ENCODE measurements at places on chromosomes 5 and 9.
A peak's percentile ranks its signal among the peaks of the same experiment; 100 is the strongest.

DNA sequence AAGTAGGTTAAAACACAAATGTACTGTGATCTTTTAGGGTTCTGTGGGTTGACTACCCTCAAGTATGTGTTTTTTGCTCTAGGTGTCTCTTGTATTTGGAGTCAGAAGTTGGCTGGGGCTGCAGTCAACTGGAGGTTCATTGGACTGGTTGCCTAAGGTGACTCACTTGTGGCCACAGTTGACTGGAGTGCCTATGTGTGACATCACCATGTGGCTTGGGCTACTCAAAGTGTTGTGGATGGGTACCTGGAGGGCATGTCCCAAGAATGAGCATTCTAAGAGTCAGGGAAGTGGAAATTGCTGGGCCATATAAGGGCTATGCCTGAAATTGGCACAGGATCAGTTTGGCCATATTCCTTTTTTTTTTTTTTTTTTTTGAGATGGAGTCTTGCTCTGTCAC is 27.4 kb downstream of the SNX30 start:
- peak; percentile 31 for DNase-seq

DNA sequence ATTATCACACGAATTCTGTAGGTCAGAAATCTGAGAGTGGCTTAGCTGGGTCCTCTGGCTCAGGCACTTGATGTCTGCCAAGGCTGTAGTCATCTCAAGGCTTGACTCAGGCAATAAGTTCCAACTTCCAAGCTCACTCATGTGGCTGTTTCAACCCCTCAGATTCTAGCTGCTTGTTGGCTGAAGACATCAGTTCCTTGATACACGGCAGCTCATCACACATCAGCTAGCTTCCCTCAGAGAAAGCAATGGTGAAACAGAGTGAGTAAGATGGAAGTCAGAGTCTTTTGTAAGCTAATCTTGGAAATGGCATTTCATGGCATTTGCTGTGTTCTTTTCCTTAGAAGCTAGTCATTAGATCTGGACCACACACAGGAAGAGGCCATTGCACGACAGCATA is 204.2 kb upstream of the PTGER4 start:
- DNase-seq: peak; percentile 46

DNA sequence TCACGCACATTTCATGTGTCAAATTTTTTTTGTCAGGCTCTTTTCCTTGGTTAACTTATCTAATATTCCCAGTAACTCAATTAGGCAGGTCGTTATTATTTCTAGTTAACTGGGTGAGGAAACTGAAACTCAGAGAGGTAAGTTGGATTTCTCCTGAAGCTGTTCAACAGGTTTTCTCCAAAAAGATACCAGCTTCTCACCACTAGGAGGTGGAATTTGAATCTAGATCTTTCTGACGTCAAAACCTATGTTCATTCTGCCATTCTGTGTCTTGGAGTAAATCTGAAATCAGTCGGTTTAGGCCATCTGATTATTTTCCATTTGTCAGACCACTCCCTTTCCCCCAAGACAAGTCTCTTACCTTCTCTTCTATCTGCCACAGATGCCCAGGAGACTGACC is 572.9 kb downstream of the ACTL7B start:
- DNase-seq: no peak

- DNase-seq: no peak
Measured at GRCh38 chr5:86749841-86750240, 132.1 kb downstream of the COX7C start.

- no peak for DNase-seq
Measured at GRCh38 chr5:72955143-72955767, 586 bp upstream of the FCHO2 start.

DNA sequence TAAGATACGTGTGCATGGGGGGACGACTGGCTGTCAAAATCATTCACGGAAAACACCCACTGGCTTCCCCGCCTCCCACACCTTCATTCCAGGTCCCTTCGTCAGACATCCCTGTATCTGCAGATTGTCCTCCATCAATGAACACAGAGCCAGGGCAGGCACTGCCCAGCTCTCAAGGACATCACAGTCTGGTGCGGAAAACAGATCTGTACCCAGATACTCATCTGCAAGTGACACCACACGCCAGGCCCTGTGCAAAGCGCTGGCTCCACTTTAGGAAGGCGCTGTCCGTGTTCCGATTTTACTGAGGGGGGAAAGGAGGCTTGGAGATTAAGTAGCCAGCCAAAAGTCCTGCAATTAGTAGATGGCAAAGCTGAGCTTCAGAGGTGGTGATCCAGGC is 72.3 kb downstream of the OLFM1 start:
- DNase-seq: no peak

DNA sequence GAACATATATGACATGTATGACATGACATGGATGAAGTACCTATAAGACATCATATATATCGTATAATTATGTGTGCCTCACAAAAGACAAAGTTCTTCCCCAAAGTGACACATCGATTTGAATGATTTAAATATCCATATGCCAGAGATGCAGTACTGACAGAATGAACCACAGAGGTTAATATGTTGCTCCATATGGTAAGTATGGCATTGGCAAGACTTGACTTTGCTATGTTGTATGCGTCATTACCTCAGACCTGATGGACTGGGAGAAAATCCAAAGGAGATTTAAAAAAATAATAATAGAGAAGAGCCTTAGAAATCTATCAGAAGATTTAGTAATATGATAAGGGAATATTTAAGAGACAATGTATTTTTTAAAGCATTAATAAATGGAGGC is 263.2 kb downstream of the PJA2 start:
- no peak for DNase-seq

DNA sequence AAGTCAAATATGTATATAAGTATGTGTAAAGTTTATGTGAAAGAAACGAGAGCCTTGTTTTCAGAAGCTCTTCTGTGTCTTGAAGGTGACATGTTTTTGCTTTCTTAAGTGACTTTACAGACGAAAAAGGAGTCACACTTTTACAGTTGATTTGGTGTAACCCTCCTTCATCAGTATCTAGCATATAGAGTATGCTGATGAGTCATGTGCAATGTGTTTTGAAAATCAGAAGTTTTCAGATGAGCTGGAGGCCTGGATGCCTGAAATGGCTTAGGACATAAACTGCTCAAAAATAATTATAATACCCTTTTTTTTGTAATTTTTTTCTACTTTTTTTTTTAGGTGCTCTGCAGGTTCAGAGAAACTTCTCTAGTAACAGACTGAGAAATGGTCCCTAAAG is 209.5 kb downstream of the CD180 start:
- DNase-seq: peak; percentile 22

DNA sequence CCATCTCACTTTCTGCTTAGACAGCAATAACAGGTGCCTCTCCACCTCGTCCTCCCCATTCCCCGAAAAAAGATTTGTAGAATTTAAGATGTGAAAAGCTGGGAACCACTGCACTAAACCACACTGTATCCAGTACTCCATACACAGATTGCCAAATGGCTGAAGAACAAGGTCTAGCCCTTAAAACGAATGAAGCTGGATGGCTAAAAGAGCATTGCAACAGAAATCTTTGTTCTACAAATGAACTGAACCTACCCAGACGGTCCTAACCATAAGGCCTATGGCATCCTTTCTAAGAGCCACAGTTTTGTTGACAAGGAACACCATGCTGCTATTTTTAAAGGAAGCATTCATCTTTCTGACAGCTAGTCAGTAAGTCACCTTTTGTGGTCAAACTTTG is 152.3 kb downstream of the TTC39B start:
- DNase-seq: no peak

GRCh38 chr5:33166522-33166921 is 274.2 kb upstream of the TARS1 start:
- DNase-seq: no peak

- no peak for DNase-seq
Measured at GRCh38 chr5:98110791-98111190, 662.7 kb upstream of the RGMB start.

DNA sequence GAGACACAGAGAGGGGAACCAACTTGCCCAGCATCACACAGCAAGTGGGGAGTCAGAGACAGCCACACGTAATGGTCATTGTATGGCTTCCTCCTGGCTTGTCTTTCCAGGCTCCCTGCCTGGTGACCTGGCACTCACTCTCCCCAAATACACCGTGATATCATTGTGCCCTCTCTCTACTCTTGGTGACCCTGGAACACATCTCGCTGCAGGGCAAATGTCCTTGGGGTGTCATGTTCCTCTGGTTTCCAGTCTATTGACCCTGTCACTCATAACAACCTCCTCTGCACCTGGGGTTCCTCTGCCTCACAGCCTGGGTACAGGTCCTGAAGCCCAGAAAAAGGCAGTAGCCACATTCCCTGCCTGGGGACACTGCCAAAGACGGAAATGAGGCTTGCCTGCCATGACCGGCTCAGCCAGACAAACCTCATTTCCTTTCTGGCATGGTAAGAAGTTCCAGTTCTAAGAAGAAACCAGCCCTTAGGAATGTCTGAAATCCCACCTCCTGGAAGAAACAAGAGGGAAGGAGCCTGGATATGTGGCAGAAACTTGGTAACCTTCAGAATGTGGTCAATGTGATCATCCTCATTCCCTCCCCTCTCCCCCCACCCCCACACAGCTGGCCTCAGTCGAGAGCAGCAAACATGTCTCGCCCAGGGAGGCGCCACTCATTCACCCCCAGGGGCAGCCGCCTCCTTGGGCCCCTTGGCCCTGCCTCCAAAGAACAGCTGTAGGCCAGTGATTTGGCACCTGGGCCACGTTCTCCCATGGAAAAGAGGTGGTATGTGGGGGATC is 30.6 kb upstream of the SMU1 start:
- DNase-seq: peak; percentile 86

GRCh38 chr5:78920604-78921003 is 64.5 kb downstream of the ARSB start:
- peak; percentile 31 for DNase-seq

All from LHCN-M2 (cell line).